ENCODE measurements at places on chromosomes 2 and 18.
A peak's percentile ranks its signal among the peaks of the same experiment; 100 is the strongest.

GRCh38 chr2:120764492-120764891, 28.8 kb downstream of the GLI2 start:
- DNase-seq, result no peak

- DNase-seq, result no peak
Measured at GRCh38 chr2:239251971-239252370, 148.8 kb downstream of the HDAC4 start.

DNA sequence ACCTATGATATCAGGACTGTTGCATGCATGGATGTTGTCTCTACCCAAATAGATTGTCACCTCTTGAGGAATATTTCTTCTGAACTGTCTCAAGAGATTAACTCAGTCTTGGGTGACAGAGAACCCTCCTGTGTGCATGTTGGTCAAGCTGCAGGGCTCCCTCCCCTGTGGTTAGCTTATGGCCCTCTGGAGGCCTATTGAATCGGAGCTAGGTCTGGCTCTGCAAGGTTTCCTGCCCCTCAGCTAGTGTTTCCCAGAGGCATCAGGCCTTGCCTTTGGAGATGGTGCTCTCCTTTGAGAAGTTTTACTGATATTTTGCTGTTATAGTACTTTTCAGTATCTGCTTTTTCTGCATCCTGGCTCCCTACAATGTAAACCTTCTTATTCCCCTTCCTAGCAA, 769.2 kb upstream of the FAM98A start:
- no peak for DNase-seq

- peak; percentile 4 for DNase-seq
Measured at GRCh38 chr18:74290794-74291471, 830 bp downstream of the CYB5A start.

- no peak for DNase-seq
Measured at GRCh38 chr18:1513519-1513918, 608.8 kb downstream of the ADCYAP1 start.

DNA sequence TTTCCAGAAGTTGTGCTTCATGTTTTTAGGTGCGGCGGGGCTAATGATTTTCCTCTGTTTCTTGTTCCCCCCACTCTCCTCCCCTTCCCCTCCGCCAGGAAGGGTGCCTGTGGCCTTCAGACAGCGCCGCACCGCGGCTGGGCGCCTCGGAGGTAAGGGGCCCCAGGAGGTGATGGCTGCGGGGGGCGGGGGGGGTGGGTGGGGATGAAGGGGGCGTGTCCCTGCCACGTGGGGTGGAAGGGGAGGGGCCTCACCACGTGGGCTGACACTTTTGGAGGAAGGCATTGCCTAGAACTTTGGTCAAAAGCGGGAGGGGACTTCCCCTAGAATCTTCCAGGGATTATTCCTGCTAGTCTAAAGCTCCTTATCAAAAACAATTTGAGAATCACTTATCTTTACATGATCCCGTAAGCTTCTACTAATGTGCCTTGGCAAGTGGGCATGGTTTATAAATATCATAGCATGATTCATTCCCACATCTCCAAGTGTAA, 83.1 kb downstream of the FAM210A start:
- no peak for DNase-seq

GRCh38 chr2:133654949-133655348, 86.7 kb upstream of the NCKAP5 start:
- DNase-seq, result no peak

DNA sequence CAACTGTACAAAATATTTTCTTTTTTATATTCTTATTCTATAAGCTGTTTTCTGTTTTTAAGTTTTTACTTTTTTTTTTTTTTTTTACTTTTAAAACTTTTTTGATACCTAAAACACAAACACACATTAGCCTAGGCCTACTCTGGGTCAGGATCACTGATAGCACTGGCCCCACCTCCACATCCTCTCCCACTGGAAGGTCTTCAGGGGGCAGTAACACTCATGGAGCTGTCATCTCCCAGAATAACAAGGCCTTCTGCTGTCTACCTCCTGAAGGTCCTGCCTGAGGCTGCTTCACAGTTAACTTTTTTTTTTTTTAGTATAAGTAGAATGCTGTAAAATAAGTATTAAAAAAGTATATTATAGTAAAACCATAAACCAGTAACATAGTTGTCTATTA, 415.1 kb downstream of the PTPRM start:
- no peak for DNase-seq

GRCh38 chr2:127586746-127587295, 51.3 kb downstream of the MYO7B start:
- no peak for DNase-seq

DNA sequence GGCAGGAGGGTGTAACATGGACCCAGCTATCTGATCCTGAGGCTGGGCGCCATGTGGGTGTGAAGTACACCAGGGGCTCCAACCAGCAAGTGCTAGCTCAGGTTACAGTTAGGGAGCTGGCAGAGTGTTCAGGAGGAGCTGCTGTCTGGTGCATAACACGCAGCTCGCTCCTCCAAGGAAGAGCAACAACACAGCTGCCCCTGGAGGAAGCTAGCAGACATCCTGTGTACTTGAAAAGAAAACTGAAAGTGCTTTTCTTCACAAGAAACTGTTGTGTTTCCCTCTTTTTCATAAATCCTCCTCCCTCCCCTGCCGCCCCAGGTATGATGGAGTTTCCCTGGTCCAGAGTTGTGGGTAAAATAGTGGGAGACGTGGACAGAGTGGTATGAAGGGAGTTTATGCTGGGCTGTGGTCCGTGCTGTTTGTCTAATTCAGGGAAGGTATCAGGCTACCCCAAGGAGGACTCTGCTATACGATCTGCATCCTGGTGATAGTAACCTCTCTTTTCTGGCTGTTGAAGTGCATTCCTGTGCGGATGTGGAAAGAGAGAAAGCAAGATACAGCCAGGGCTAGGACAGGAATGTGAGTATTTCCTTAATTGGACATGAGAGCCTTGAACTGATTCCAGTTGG, 6.1 kb upstream of the LBH start:
- peak; percentile 70 for DNase-seq

DNA sequence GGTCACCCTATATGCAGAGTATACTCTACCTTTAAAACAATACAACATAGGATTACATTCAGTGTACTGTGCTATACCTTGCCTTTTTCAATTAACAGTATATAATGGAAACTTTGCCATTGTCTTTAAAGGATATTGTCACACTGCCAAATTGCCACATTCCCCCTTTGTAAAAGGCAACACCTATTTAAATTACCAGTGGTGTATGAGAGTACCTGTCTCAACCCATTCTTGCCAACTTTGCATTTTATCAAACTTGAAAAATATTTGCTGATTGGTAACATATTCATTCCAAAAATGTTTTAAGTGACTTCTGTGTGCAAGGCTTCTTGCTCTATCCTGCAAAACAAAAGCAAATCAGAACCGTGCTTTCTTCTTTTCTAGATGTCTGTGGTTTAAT, 92.9 kb downstream of the FMNL2 start:
- DNase-seq, result no peak

- DNase-seq, result no peak
Measured at GRCh38 chr2:24929230-24929629, 9.2 kb upstream of the ADCY3 start.

GRCh38 chr18:8045160-8045883, 478.2 kb downstream of the PTPRM start:
- DNase-seq, result no peak

DNA sequence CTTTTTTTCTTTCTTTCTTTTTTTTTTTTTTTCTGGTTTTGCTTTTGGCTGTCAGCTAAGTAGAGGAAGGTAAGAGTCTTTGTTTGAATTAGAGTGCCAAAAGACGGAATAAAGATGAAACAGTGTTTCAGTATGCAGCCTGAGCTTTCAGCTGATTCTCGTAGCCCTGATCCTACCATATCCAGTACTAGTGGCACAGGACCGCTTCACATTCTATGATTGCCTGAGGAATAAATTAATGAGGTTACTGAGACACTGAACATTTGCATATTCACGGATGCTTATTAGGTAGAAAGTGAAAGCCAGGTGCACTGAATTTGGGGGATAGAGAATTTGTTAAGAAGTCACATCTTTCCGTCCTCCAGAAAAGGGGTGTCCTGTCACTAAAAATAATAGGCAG, 421.5 kb upstream of the POU3F3 start:
- DNase-seq, result no peak

DNA sequence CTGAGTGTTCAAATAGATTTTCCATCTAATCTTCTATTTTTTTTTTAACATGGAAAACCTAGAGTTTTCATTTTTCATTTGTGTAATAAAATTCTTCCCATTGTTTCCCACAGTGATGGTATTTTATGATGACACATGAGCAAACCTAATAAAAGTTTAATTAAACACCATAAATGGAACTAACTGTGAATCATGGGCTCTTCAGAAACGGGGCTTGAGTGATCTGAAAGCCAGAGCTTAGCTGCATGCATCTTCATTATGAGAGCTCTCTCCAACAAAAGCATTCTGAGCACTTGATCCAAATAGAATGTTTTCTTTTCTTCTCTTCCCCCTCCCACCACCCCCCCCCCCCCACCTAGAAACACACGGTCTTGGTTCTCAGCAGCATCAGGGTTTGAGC, 82.1 kb upstream of the REV1 start:
- no peak for DNase-seq

GRCh38 chr2:226207671-226208070, 591.9 kb downstream of the IRS1 start:
- DNase-seq, result no peak

DNA sequence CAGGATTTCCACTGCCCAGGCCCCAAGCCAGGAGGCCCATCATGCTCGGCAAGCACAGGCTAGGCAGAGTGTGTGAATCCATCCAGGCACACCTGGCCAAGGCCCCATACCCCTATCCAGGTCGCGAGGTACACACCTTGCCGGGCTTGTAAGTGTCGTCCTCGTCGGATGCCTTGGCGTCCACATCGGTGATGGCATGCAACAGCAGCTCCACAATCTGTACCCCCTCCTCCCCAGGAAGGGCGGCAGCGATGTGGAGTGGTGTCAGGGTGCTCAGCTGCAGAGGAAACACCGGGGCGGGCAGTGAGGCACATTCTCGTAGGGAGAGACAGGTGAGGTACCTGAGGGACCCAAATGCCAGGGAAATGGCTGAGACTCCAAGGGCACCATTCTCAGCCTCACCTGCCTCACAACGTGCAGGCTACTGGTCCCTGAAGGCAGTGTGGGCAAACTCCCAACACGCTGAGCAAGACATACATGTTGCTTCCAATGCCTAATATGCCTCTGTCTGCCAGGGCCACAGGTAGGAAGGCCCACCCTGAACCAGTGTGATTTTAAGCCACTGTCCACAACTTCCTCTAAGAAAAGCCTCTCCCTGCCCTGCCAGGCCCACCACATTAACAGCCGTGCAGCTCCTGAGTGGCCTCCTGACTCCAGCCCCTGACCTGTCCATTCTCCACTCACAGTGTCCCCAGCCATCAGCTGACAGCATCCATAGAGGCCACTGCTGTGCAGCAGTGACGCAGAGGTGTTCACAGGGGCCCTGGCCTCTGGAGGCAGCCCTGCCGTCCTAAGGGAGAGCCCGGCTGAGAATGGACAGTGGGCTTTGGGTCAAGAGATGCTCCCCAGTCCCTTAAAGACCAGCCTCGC, 44.9 kb downstream of the ANKMY1 start:
- DNase-seq, result no peak

DNA sequence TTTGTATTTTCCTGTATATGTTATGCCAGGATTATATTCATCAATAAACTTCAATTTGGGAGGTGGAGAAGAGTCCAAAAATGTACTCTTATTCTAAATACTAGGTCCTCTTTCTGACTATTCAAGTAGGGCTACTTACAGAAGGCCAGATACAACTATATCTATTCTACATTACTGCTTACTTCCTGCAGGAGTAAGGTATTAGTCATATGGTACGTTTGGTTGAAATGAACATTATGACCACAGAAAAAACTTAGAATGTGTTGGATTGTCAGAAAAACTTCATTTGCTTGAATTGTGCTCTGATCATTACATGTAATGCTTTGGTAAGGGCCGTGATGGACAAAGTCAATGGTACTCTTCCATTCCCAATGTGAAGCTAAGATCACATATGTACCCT, 35.0 kb downstream of the STAT4 start:
- DNase-seq, result no peak

Data from NCI-H524 (cell line).